Esophagus squamous epithelium (tissue), 5 donors: ENCODE measurements at places on chromosomes 3 and 15.

- H3K4me3 ChIP-seq: no peak overlapping the region
- H3K27ac ChIP-seq: peak overlapping the region; percentile 76
- no peak for DNase-seq
- H3K27me3 ChIP-seq: no peaks in the 10 kb centered on the region
These were observed 32.2 kb downstream of the GOLGA6A start for GRCh38 chr15:74050127-74050526.

- H3K27ac ChIP-seq: no peak overlapping the region
- H3K36me3 ChIP-seq: no peaks in the 10 kb centered on the region
- no peak overlapping the region for H3K4me3 ChIP-seq
These were observed 43.6 kb upstream of the COL6A6 start for GRCh38 chr3:130473416-130473815.

DNA sequence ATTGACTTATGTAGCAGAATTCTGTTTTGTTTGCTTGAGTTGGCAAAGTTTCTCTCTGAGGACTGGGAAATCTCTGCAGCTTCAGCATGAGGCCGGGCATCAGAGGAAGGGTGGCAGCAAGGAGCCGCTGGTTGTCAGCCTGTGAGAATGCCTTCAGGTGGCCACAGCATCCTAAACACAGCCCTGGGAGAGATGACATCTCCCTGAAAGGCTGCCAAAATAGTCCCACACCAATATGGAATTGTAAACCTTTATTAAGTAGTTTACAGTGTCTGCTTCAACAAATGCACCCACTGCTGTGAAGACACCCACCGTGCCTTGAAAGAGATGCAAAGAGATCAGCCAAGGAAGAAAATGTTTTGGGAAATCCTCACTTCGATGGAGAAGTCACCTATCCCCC is 609.7 kb upstream of the ARRDC4 start:
- no peaks in the 10 kb centered on the region for H3K36me3 ChIP-seq
- no peak overlapping the region for H3K27ac ChIP-seq
- no peaks in the 10 kb centered on the region for H3K4me1 ChIP-seq
- no peak for DNase-seq
- H3K4me3 ChIP-seq: no peak overlapping the region

GRCh38 chr3:89098964-89099585 is 8.3 kb upstream of the EPHA3 start:
- DNase-seq: no peak
- H3K27ac ChIP-seq: no peak overlapping the region

DNA sequence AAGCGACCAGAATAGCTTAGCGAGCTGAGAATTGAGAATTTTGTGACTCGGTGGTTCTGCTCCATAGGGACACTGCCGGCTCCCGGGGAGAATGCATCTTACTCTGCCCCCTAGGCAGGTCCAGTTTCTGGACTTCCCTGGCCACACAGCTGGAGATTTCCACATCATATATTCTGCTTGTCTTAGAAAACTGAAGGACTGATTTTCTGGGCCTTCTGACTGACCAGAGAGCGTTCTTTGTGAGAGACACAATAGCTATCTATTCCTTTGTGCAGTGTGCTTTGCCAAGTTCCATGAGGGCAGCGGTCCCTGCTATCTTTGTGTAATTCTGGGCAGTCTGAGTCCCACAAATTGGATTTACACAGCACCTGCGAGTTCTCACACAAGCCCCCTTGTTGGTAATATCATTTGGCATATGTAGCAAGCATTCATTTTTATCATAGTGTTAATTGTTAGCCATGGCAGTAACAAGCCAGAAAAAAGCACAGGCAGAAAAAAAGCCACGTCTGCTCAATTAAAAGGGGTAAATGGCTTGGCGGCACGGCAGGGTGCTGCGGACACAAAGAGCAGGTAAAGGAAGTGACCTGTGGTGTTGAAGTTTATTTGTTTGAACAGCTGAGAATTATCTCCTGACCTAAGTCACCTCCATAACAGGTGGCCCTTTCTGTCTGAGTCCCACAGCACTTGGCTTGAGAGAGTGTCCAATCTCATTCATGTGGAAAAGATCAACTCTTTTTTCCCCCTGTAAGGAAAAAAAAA is 688.7 kb downstream of the TUSC7 start:
- H3K27me3 ChIP-seq: no peaks in the 10 kb centered on the region
- DNase-seq: no peak
- H3K27ac ChIP-seq: no peak overlapping the region
- no peaks in the 10 kb centered on the region for H3K4me1 ChIP-seq

DNA sequence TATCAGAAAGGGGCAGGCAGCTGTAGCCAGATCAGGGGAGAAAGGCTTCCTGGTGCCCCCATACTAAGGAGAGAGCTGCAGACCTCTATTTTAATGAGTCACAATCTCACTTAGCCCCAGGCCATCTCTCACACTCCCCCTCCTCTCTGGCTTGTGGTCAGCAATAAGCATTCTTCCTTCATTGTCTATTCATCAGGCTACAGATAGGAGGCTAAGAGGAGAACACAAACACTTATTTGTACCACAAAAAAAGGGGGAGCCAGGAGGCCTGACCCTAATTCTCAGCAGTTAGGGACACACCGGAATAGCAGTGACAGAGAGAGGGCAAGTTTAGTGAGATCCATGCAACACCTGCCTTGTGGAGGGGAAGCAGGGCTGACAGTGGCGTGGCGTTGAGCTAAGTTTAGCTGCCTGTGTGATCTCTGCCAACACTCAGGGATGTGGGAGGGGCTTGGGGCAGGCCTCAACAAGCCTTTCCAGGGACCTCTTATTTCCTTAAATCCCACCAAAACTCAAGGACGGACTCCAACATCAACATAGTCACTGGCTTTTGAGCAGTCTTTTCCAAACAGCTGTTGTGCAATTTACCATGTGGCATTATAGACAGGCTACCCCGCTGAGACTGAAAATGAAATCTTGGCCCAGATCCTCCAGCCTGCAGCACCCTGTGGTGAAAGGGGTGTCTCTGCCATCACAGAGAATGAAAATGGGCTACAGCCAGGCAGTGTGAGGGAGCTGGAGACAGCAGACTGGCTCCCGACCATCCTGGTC is 191.9 kb upstream of the TSC22D2 start:
- H3K27ac ChIP-seq: no peak overlapping the region
- no peak for DNase-seq
- H3K4me3 ChIP-seq: no peak overlapping the region
- no peaks in the 10 kb centered on the region for H3K36me3 ChIP-seq

GRCh38 chr15:57609805-57610529 is 18.3 kb downstream of the MYZAP start:
- H3K27ac ChIP-seq: peak overlapping the region; percentile 57
- no peaks in the 10 kb centered on the region for H3K36me3 ChIP-seq
- no peak overlapping the region for H3K4me3 ChIP-seq
- DNase-seq: no peak
- H3K4me1 ChIP-seq: peaks cover 27% of the 10 kb centered on the region

- H3K27ac ChIP-seq: no peak overlapping the region
- H3K4me3 ChIP-seq: no peak overlapping the region
- no peak for DNase-seq
- no peaks in the 10 kb centered on the region for H3K4me1 ChIP-seq
- no peaks in the 10 kb centered on the region for H3K27me3 ChIP-seq
These were observed 108.9 kb upstream of the TRIM42 start for GRCh38 chr3:140568842-140569520.

DNA sequence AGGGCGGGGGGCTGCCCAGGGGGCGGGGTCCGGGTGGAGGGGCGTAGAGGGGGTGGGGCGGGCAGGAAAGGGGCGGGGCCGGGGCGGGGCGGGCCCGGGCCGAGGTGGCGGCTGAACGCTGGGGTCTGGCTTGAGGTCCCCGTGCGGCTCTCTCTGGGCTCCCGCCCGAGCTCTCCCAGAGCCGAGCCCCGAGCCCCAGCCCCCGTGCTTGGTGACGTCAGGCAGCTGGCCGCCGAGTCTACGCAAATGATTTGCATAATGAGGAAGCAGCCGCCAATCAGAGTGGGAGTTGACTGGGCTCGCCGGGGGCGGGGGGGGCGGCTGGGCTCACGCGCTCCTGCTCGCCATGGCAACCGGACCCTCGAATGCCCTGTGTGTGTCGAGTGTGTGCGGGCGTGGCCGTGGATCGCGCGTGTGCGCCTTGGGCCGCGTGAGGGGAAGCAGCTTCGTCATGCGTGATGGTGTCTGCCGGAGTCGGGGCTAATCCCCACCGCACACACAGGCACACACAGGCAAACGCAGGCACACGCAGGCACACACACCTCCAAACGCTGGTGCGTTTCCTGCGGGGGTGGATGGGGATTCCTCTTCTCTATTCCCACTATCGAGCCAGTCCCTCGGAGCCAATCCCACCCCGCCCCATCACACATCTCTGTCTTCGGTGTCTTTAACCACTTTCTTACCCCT is at the start of gene CELF6:
Gene CELF6 (minus strand): TSS at position 173 of the 687 bp plus-strand sequence. CDS start 283 bp downstream, outside the sequence.
- H3K4me1 ChIP-seq: peaks cover 22% of the 10 kb centered on the region
- no peak within 1 kb of the TSS for H3K27ac ChIP-seq
- H3K36me3 ChIP-seq: no peaks in the 10 kb centered on the region
- peak; percentile 8 for DNase-seq
- peak within 1 kb of the TSS; percentile 45 for H3K4me3 ChIP-seq

DNA sequence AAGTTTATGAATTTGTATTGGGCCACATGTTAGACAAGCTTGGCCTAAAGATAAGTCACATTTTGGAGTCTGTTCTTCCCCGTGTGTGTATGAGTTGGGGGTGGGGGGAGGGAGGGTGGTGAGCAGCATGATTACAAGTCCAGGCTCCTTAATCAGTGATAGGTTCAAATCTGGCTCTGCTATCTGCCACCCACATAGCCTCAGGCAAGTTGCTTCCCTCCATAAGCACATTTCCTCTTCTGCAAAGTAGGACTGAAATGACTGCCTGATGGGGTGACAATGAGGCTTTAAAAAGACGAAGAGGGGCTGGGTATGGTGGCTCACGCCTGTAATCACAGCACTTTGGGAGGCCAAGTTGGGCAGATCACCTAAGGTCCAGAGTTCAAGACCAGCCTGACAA is 1.1 kb upstream of the SPATA12 start:
- no peaks in the 10 kb centered on the region for H3K27me3 ChIP-seq
- H3K36me3 ChIP-seq: no peaks in the 10 kb centered on the region
- no peak for DNase-seq
- H3K27ac ChIP-seq: peak overlapping the region; percentile 89

- no peak for DNase-seq
- no peaks in the 10 kb centered on the region for H3K27me3 ChIP-seq
- H3K4me3 ChIP-seq: no peak overlapping the region
- peaks cover 3% of the 10 kb centered on the region for H3K4me1 ChIP-seq
- H3K27ac ChIP-seq: peak overlapping the region; percentile 57
These were observed 339.6 kb upstream of the TPRG1 start for GRCh38 chr3:188832146-188832545.

- H3K27ac ChIP-seq: no peak overlapping the region
- H3K36me3 ChIP-seq: no peaks in the 10 kb centered on the region
- no peaks in the 10 kb centered on the region for H3K27me3 ChIP-seq
- no peaks in the 10 kb centered on the region for H3K4me1 ChIP-seq
These were observed 49.0 kb downstream of the LRRN1 start for GRCh38 chr3:3847994-3848922.

DNA sequence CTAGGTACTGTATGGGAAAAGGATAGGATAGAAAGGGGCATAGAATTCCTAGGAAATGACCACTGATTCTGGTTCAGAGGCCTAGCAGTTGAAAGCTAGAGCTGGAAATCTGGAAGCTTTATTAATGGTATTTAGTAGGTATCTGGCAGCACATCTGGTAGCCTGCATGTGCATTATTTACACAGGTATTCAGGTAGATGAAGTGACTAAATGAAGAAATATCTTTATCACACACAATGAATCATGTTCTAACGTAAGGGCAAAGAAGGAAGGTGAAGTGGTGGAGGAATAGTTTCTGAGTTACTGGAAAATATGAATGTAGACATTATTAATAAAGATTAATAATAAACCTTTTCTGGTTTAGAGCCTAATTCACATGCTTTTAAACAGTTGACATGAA is 119.9 kb downstream of the MBNL1 start:
- peak overlapping the region; percentile 11 for H3K27ac ChIP-seq
- no peak overlapping the region for H3K4me3 ChIP-seq
- H3K27me3 ChIP-seq: no peaks in the 10 kb centered on the region
- no peaks in the 10 kb centered on the region for H3K4me1 ChIP-seq
- no peaks in the 10 kb centered on the region for H3K36me3 ChIP-seq

GRCh38 chr3:147380387-147380951 is 25.9 kb downstream of the ZIC4 start:
- H3K27me3 ChIP-seq: peaks cover 48% of the 10 kb centered on the region
- DNase-seq: no peak
- no peaks in the 10 kb centered on the region for H3K4me1 ChIP-seq
- H3K27ac ChIP-seq: no peak overlapping the region
- no peaks in the 10 kb centered on the region for H3K36me3 ChIP-seq

- H3K4me3 ChIP-seq: no peak overlapping the region
- no peaks in the 10 kb centered on the region for H3K4me1 ChIP-seq
- DNase-seq: no peak
- H3K36me3 ChIP-seq: no peaks in the 10 kb centered on the region
- H3K27me3 ChIP-seq: no peaks in the 10 kb centered on the region
- H3K27ac ChIP-seq: no peak overlapping the region
These were observed 23.8 kb upstream of the FGF12 start for GRCh38 chr3:192751148-192751547.

DNA sequence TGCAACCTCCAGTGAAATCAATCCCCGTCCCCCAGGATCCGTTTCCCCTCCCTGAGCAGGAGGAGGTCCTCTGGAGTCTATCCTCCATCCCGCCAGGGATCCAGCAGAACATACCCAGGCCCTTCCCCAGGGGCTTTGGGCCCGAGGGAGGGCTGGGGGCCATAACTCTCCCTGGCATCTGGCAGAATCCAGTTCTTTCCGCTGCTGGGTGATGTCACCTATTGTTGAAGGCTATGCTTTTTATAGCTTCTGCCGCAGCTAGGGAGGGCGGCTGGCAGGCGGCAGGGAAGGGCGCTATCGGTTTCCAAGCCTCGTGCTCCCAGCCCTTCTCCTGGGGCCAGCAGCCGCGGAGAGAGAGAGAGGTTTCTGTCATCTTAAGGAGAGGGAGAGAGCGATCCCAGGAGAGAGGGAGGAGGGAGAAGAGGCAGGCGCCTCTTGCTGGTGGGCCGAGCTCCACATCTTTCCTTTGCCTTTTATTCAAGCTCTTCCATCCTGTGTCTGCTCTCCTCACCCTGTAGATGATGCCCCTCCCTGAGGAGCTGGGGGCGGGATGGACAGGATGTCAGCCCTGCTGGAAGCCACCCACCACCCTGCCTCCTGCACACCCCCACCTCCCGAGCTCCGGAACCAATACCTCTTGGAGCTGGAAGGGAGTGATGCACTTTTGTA is 120.1 kb downstream of the ANP32A start:
- no peak overlapping the region for H3K27ac ChIP-seq
- H3K36me3 ChIP-seq: no peaks in the 10 kb centered on the region
- no peak for DNase-seq
- no peak overlapping the region for H3K4me3 ChIP-seq

GRCh38 chr15:100372739-100373119 is 31.0 kb upstream of the ADAMTS17 start:
- no peaks in the 10 kb centered on the region for H3K27me3 ChIP-seq
- H3K27ac ChIP-seq: peak overlapping the region; percentile 69
- H3K4me1 ChIP-seq: no peaks in the 10 kb centered on the region
- peak overlapping the region; percentile 64 for H3K4me3 ChIP-seq
- H3K36me3 ChIP-seq: no peaks in the 10 kb centered on the region
- no peak for DNase-seq

GRCh38 chr3:183502237-183503181 is 53.0 kb downstream of the KLHL6 start:
- no peak overlapping the region for H3K4me3 ChIP-seq
- no peaks in the 10 kb centered on the region for H3K36me3 ChIP-seq
- no peaks in the 10 kb centered on the region for H3K27me3 ChIP-seq
- H3K4me1 ChIP-seq: no peaks in the 10 kb centered on the region
- no peak for DNase-seq

GRCh38 chr3:117630469-117630868 is 920.9 kb downstream of the TUSC7 start:
- H3K36me3 ChIP-seq: no peaks in the 10 kb centered on the region
- no peaks in the 10 kb centered on the region for H3K27me3 ChIP-seq
- H3K27ac ChIP-seq: no peak overlapping the region
- no peak overlapping the region for H3K4me3 ChIP-seq
- H3K4me1 ChIP-seq: peaks cover 8% of the 10 kb centered on the region

GRCh38 chr3:127716384-127716783 is 43.6 kb downstream of the ABTB1 start:
- H3K4me3 ChIP-seq: no peak overlapping the region
- no peaks in the 10 kb centered on the region for H3K36me3 ChIP-seq
- H3K27me3 ChIP-seq: no peaks in the 10 kb centered on the region
